ENCODE measurements at places on chromosomes 12 and 14.

GRCh38 chr14:105422695-105423487 is 3.3 kb downstream of the MTA1 start:
- DNase-seq: no peak

DNA sequence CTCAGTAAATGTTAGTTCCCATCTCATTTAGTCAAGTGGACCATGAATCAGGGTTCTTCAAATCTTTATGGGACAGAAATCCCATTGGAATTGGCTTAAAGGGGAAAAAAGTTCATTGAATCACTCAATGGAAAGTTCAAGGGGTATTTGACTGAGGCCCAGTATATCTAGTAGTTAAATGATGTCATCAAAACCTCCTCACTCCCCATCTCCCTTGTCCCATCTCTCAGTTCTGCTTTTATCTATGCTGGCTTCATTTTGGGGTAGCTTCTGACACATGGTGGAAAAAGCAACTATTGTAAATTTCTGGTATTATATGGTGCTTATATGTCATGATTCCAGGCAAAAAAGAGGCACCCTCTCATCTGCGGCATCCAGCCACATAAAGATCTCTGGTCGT is 51.9 kb downstream of the DAAM1 start:
- DNase-seq: no peak

GRCh38 chr14:105944632-105945610 is 418.5 kb downstream of the TMEM121 start:
- peak; percentile 61 for DNase-seq

DNA sequence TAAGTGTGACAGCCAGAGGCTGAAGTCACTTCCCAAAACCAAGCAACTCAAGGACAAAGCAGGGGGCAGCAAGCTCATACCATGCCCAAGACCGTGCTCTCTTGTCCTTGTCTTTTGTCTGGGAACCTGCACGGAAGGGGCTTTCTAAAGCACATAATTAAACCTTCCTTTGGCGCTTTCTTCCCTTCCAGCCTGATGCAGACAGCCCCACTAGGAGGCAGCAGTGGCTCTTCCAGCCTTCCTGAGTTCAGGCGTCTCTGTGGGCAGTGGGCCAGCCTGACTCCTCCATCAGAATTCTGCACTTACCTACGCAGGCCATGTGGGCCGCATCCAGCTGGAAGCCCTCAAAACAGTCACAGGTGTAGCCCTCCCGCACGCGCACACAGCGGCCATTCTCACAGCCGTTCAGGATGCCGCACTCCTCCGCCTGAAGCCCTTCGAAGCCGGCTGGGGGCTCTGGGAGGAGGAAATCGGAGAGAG is 7.6 kb downstream of the ISCA2 start:
- no peak for DNase-seq

GRCh38 chr12:52629281-52630007 is 11.1 kb upstream of the KRT73 start:
- no peak for DNase-seq

DNA sequence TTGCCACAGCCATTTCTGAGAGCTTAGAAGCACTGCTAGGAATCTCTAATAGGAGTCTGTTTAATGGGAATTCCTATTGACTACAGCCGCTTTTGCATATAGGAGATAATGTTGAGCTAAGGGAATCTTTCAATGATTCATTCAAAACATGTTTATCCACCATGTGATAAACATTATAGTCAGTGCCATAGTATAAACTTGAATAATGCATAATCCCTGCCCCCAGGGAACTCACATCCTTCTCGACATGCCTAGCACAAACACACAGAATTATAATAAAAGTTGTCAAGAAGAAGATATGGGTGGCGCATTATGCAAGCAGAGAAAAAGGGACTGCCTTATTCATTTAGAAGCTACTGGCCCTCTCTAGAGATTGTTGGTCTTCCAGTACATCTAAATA is 248.0 kb downstream of the DAD1 start:
- no peak for DNase-seq

- no peak for DNase-seq
These were observed 1178.3 kb upstream of the FLRT2 start for GRCh38 chr14:84351646-84352045.

- no peak for DNase-seq
These were observed 35.9 kb upstream of the FOS start for GRCh38 chr14:75242546-75243273.

- DNase-seq: no peak
These were observed 27.6 kb downstream of the LEMD3 start for GRCh38 chr12:65196762-65197567.

- no peak for DNase-seq
These were observed 870.3 kb upstream of the SEL1L start for GRCh38 chr14:82403987-82404386.

GRCh38 chr12:95227818-95228356 is 10.3 kb downstream of the VEZT start:
- DNase-seq: no peak

DNA sequence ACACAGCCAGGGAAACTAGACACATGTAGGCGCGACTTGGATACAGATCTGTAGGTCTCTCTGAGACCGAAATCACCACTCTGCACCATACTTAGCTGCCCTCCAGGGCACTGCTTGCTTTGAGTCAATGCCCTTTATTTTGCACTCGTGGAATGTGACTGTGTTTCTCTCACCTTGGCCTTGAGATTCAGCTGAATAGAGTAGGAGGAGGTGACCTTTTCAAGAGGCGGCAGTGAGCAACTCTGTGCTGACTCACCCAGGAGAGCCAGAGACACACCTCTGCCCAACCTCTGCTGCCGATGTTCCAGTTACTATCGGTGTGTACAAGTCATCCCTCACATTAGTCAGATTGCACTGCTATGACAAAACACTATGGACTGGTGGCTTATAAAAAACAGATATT is 583.4 kb downstream of the VRK1 start:
- peak; percentile 50 for DNase-seq

- DNase-seq: no peak
These were observed 44.5 kb downstream of the RERGL start for GRCh38 chr12:18045446-18045992.

DNA sequence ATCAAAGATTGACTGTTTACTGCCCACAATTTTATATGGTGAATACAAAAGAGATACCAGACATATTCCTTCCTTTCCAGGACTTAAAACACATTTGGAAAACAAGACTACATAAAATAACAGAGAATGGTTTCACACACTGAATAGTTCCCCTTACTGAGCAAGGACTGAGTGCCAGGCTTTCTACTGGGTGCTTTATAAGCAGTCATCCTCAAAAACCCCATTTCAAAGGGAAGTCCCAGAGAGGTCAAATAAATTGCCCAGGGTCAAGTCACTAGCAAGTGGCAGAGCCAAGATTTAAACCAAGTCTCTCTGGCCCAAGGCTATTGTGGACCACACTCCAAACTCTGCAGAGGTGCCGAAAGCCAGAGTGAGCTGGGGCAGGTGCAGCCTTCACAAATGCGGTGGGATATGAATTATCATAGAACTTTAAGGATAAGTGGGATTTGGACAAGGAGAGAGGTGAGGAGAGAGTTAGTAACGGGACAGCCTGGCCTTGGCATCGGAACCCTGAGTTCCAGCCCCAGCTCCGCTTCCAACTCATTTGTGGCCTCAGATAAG is 9.1 kb upstream of the RPAP3 start:
- no peak for DNase-seq

DNA sequence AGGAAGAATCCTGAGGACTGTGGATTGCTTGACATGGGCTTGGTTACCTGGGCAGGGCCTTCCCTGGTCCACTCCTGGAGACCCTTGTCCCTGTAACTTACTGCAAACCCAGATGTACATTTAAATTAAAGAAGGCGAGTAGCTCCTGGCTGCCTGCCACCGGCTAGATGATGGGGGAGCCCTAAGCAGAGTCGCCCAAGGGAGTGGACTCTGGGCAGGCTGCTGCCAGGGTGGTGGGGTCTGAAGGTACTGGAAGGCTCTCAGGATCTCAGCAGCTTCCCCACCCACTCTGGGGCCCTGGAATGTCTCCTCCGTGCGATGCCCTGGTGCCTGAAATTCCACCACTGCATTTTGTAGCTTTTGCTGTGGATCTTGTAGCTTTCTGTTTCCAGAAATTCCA is 74.7 kb downstream of the FBXL14 start:
- no peak for DNase-seq

DNA sequence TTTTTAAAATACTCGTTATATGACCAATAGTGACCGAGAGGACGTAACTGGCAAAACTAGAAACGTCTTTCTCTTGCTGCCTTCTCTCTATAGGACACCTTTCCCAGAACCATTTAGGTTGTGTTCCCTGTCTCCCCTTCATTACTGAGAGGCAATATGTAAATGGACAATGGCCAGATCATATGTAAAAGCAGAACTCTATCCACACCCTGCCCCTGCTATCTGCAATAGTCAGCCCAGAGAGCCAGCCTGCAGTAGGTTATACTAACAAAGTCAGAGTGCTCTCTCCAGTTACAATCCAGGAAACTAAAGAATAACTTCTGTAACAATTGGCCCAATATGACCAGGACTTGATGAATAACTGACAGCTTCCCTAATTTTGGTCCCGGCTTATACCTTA is 216.8 kb downstream of the ANO6 start:
- DNase-seq: no peak

GRCh38 chr12:79982086-79983062 is 47.5 kb upstream of the PPP1R12A start:
- no peak for DNase-seq

GRCh38 chr12:131603939-131604795 is 106.7 kb upstream of the SFSWAP start:
- no peak for DNase-seq

GRCh38 chr12:128387811-128388422 is 120.9 kb downstream of the TMEM132C start:
- DNase-seq: no peak

DNA sequence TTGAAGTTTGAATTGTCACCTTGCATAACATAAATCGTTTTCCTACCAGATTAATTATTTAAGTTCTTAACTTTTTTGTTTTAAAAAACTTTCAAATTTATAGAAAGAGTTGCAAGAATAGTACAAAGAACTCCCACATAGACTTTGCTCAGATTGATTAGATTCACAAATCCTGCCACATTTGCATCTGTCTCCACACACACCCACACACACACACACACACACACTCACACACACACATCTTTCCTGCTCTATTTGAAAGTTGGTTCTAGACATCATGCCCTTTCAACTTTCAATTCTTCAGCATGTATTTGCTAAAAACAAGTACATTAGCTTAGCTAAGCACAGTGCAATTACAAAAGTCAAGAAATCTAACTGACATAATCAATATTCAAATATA is 184.0 kb downstream of the ITPR2 start:
- DNase-seq: no peak

DNA sequence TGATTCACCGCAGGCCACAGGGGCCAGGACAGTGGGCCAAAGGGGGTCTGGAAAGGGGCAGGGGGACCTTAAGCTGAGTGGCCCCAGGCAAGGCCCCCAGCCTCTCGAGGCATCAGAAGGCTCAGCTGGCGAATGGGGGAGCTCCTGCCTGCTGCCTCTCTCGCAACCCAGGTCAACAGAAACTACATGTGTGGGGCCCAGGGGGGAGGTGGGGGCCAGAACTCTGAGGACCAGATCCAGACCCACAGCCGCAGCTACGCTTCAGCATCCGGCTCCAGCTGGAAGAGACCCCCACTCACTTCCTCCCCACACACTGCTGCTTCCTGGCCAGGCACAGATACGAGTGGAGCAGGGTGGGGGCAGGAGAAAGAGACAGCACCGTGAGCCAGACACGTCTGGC is 46.5 kb downstream of the NCOR2 start:
- DNase-seq: no peak

DNA sequence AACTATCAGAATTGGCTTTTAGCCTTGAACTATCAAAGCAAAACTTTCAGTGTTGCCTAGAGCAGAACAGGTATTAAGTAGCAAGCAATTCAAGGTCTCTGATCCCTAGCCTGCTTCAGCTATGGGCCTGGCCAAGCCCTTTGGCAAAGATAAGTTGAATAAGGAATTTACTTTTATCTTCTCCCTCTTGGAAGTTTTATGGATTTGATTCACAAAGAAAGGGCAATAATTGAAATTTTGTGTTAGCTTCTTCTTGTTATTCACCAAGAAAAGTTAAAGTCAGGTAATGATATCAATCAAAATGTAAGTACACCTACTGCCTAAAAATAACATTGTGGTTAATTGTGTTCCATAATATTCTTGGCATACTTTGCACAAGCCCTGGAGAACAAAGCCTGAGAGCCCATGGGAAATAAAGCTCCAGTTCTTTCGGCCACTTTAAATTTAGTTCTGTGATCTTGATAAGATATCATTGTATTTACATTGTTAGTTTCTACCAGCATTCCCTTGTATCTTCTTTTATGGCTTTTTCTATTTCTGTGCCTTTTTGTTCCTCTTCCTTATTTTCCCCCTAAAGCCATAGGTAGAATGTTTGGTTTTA is 158.0 kb downstream of the RAD51B start:
- no peak for DNase-seq

DNA sequence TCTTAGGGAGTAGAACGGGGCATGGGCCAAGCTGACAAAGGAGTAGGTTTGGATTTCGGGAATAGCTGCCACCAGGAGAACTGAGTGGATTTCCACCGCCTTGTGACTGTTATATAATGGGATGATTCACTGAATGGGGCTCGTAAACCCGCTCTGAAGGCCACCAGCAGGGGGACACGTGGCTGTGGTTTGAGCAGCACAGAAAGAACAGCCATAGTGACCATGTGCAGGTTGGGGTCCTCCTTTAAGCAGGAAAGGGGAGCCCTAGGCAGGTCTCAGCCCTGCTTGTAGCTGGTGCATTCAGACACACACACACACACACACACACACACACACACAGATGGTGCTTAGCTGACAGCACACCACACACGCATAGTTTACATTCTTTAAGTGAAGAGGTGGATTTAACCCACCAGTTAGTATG is 8.6 kb upstream of the ASB2 start:
- no peak for DNase-seq

DNA sequence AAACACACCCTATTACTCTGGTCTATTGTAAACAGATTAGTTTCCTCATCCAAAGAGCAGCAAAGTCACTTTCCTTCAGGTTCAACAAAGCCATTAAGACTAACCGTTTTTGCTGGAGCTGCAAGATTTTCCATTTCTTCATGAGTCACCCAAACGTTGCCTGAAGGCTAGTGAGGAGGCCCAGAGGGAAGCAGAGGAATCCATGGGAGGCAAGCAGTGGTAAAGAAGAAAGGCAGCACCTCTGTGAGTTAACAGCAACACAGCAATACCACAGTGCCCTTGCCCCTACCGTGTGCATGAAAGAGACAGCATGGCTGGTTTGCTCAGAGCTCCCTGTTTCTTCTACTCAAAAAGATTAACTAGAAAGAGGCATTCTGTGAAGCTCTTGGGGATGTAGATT is 206.3 kb downstream of the ACSS3 start:
- no peak for DNase-seq

- DNase-seq: no peak
These were observed 51.5 kb upstream of the CMKLR1 start for GRCh38 chr12:108390495-108391203.

GRCh38 chr12:65200007-65200665 is 30.8 kb downstream of the LEMD3 start:
- DNase-seq: no peak

GRCh38 chr12:52566847-52567291 is 6.8 kb downstream of the KRT74 start:
- DNase-seq: no peak

DNA sequence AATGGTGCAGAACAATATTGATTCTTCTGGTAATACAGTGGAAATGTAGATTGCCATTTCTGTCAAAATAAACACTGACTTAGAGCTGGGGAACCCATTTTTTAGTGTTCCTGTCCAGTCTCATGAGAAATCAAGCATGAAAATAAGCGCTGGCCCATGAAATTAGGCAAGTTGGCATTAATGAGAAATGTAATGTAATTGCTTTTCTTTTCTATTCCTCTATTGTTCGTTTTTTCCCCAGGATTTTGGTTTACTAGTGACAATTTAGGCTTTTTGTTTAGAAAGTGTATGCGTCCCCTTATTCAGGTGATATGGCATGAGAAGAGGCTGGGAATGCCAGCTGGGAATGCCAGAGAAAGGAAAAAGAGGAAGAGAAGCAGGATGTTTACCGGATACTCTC is 64.4 kb upstream of the KICS2 start:
- no peak for DNase-seq
